ENCODE measurements at places on chromosomes 6 and 20.

- DNase-seq, result no peak
Measured at GRCh38 chr6:99485395-99485773, 29.8 kb downstream of the USP45 start.

DNA sequence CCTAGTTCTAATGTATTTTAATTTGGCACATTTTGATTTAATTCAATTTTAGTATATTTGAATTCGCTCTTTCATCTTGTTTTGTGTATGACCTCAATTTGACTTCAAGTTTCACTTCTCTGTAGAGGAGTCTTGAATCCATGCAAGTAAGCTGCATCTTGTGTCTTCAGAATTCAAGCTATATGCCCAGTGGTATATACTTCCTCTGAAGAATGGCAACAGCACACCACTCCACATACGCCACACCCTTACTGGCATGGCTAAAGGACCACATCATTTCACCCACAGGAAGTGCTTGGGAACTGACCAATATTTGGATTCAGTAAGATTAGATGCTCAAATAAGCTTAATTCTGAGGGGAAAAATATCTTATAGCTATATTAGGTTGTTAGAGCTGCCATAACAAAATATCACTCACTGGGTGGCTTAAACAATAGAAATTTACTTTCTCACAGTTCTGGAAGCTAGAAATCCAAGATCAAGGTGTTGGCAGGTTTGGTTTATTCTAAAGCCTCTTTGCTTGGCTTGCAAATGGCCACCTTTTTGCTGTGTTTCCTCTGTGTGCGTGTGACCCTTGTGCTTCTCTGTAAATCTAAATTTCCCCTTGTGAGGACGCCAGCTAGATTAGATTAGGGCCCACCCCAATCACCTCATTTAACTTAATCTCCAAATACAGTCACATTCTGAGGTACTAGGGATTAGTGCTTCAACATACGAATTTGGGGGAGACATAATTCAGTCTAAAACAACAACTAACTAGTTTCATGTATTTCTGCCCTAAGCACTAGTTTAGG lies 2.8 kb upstream of the ASF1A start:
- no peak for DNase-seq

DNA sequence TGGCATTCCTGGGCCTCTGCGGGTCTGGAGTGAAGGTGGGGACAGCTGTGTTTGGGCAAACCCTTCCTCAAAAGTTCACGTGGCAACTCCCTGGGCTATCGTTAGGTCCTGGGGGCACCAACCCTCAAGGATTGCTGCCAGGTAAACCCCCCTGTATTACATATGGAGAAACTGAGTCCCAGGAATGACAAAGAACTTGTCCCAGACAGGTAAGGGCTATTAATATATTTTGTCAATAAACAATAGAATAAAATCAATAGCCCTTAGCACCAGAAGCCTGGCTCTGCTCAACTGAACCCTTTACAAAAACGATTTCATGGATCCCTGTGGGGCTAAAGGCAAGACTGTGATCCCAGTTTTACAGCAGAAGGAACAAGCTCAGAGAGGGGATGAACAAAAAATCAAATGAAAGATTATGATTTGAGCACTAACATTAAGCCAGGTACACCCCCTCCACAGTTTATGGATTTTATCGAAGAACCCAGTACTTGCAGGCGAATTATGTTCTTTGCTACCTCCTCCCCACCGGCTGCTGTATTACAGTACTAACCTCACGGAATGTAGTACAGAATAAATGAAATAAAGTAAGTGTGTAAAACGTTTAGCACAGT lies 2.7 kb downstream of the ID1 start:
- no peak for DNase-seq

GRCh38 chr20:77231-77630 lies 10.2 kb upstream of the DEFB125 start:
- no peak for DNase-seq

DNA sequence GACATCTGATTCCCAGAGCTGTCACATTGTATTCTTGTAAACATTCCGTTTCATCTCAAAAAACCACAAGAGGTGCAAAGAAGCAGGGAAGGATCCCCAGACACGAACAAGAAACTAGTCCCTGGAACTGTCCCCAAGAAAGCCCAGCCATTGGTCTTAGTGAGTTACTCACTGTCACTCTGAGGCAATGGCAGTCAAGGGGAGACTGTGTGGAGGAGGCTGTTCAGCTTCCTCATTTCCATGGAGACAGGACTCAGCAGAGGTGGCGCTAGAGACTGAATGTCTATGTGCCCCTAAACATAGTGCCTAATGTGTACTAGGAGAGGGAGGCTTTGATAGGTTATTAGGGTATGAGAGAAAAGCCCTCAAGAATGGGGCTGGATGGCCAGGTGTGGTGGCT lies 11.1 kb downstream of the ULBP1 start:
- no peak for DNase-seq

DNA sequence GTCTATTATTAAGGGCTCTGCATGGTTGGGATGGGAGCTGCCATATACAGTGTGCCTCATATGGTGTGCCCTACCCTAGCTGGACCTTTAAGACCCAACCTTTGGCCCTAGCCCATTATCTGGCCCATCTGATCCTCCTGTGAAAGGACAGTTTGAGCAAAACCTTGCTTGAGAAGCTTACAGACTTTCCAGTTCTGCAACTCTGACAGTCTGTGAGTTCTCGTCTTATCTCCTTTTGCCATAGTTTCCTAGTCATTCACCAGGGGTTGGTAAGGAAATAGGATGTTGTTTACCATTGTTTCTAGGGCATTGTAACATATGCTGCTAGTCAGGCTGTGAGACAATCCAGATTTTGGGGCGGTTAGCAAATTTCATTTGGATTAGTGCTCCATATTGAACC lies 17.2 kb downstream of the CTNNBL1 start:
- DNase-seq, result no peak
